ENCODE measurements at places on chromosomes 1 and 21.

DNA sequence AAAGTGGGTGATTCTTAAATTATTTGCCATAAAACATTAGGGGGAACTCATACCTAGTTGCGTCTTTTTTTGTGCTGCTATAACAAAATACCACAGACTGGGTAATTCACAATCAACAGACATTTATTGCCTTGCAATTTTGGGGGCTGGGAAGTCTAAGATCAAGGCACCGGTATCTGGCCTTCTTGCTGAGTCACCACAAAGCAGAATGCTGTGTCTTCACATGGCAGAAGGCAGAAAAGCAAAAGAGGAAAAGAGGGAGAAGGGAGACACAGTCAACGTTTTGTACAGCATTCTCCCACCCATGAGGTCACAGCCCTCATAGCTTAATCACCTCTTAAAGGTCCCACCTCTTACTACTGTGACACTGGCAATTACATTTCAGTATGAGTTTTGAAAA lies 291.0 kb downstream of the CHRM3 start:
- DNase-seq: no peak

GRCh38 chr1:111952125-111952657 lies 37.3 kb downstream of the KCND3 start:
- no peak for DNase-seq

DNA sequence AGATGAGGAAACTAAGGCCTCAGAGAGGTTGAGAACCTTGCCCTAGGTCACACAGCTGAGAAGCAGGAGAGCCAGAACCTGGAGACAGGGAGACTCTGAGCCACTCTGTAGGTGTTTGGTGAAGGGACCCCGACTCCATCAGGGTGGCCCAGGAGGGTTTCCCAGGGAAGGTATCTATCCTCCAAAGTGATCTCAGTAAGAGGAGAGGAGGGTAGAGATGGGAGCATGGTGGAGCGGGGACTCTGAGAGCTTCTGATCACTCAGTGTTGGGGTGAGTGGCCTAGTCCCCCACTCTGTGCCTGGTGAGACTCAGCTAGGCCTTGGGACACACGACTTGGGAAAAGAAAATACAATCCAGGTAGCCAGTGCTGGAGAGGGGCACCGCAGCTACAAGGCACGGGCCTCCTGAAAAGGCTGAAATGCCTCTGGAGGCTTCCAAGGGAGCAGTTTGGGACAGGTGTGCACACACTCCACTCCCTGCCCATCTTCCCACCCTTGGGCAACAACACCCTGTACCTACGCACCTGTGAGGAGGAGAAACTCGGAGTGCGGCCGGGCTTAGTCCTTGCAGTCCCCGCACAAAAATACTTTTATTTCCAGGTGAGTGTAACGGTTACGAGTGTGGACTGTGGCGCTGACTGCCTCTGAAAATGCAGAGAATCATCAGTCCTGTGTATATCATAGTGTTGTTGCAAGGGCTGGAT lies 80.8 kb downstream of the CAMK2N1 start:
- DNase-seq: no peak

GRCh38 chr1:43143441-43143888 lies 28.6 kb downstream of the EBNA1BP2 start:
- DNase-seq: no peak

DNA sequence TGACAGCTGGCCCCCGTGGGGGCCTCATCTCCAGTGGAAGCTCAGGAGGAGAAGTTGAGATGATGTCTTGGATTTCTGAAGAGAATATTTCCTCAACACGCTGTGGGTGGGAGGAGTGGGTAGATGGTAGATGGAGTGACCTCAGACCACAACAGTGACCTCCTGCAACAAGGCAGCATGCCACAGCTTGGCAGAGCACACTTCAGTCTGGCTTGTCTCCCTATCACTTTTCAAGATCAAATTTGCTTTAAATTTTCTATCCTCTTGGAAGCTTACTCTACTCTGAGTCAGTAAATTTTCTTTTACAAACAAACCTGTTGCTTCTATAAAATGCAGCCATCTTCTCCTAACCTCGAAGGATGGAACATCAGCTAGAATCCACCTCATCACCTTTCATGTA lies 59.7 kb downstream of the NTPCR start:
- DNase-seq: no peak

- DNase-seq: no peak
These were observed 8.7 kb downstream of the NPHP4 start for GRCh38 chr1:5983361-5984103.

- no peak for DNase-seq
These were observed 631.9 kb upstream of the ADGRL4 start for GRCh38 chr1:79638382-79638781.

DNA sequence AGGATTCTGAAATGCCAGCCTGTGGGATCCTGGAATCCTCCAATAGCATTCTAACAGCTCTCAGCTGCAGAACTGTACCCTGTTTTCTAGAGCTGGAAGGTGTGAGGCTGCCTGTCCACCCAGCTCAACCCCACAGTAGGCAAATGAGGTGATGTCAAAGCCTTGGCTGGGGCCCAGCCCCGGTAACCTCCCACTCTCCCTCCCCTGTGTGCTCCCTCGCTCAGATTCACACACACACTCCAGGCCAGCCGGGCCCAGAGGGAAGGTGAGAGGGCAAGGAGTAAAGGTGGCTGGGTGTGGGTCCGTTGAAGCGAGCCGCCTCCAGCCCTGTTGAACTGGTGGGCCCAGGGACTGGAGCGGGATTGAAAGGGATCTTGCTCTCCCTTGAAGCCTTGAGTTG lies at the start of gene BSND:
BSND (plus strand) TSS at position 257 of the 400 bp plus-strand sequence. CDS start 254 bp downstream, outside the sequence.
- DNase-seq: no peak

DNA sequence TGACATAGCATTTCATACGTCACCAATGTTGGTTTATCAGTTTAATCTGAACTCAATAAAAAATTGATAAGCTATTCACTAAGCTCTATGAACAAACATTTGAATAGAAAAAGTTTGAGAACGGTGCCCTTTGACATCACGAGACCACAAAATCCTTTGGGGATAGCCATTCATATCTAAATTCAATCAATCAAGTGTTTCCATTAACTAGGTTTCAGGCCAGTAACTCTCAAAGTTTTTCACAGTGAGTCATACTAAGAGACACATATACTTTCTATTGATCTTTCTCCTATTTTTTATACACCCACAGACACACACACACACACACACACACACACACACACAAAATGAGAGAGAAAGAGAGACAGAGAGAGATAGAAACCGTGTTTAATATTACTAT lies 235.4 kb upstream of the SNX7 start:
- no peak for DNase-seq

GRCh38 chr1:19733615-19734014 lies 66.1 kb downstream of the TMCO4 start:
- no peak for DNase-seq

GRCh38 chr1:28755701-28756100 lies 19.0 kb downstream of the YTHDF2 start:
- no peak for DNase-seq

GRCh38 chr1:4710592-4711415 lies 56.4 kb downstream of the AJAP1 start:
- DNase-seq: no peak

- no peak for DNase-seq
These were observed 138.5 kb downstream of the LRIG2 start for GRCh38 chr1:113211467-113211866.

- no peak for DNase-seq
These were observed 91.2 kb downstream of the TRABD2B start for GRCh38 chr1:47906009-47906432.

DNA sequence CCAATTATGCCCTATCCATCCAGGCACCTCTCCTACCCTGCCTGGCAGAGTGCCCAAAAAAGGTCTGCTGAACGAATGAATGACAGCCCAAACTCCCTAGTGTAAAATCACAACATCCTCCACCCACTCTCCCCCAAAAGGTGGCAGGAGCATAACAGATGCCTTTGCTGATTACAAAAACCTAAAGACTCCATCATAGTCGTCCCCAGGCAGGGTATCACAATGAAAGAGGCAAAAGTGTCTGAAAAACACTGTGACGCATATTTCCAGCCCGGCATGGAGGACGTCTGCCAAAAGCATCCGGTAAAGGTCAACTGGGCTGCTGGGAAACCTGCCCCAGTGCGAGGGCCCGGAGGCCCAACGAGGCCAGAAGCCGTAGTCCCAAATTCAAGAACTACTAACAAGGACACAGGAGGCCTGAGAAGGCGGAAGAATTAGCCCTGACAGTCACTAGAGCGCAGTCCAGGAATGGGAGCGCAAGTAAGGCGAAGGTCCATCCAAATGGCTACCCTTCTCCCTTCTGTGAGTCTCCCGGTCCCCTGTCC lies 576 bp downstream of the SMIM12 start:
- no peak for DNase-seq

- no peak for DNase-seq
These were observed 37.4 kb downstream of the FCER1A start for GRCh38 chr1:159339536-159339935.

GRCh38 chr21:26159869-26160268 lies 10.7 kb downstream of the APP start:
- DNase-seq: no peak

- DNase-seq: no peak
These were observed 1.8 kb downstream of the TXNIP start for GRCh38 chr1:145994391-145995120.

DNA sequence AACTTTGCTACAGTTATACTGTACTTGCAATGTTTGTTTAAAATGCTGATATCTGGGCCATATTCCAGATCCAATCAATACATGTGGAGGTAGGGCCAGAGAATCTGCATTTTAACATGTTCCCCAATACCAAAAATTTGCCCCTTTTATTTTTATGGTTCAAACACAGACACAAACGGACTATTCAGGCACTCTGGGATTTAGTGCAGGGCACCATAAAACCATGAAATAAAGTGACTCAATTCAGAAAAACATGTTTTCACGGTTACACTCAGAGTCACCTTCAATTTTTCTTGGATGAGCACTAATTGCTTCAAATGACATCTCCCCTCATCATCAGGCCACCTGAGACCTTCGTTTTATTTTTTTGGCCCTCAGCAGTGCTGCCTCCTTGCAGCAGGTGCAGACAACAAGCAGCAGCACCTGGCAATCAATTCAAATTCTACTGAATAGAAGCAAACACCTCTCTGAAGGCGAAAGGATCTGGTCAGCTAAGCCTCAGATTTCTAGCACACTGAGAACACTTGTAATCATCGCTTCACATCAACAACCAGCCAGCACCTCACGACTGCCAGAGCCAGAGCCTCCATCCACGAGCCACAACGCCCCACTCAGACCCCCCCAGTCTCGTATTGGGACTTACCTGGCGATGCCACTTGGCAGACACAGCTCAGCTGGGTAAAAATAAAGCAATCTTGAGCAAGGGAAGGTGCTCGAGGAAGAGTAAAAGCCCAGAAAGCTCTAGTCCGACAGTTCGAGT lies 1.1 kb downstream of the ERO1B start:
- DNase-seq: no peak

DNA sequence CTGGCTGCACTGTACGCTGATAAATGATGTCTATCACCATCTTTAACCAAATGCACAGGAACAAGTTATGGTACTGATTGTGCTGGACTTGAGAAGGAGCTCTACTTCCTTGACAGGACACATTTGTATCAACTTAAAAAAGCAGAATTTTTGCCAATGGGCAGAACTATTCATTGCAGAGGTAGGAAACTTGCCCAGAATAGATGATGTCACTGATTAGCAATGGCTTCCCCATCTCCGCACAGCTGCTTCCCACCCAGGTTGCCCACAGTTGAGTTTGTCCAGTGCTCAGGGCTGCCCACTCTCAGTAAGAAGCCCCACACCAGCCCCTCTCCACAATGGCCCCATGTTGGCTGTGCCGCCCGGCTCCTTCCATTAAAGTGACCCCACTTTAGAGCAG lies 33.4 kb downstream of the CAPN2 start:
- no peak for DNase-seq

- DNase-seq: no peak
These were observed 5.4 kb downstream of the PPP2R5A start for GRCh38 chr1:212290608-212291007.

DNA sequence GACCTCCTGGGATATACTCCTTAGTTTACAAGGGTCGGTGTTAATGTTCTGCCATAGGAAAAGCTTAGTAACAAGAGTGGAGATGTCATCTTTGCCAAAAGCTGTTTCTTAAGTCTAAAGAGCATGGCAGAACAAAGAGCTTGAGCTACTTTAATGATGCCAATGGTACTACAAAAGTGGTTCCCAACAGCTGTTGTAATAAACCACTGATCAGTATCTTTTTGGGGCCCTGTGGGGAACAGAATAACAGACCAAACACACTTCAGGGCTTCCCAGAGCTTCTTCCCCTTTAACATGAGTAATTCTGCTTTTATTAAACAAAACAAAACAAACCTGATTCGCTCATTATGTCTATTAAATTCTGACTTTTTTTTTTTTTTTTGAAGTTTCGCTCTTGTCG lies 116.3 kb downstream of the NCAM2 start:
- DNase-seq: no peak

- peak; percentile 36 for DNase-seq
These were observed 9.9 kb upstream of the CD58 start for GRCh38 chr1:116580446-116581322.

DNA sequence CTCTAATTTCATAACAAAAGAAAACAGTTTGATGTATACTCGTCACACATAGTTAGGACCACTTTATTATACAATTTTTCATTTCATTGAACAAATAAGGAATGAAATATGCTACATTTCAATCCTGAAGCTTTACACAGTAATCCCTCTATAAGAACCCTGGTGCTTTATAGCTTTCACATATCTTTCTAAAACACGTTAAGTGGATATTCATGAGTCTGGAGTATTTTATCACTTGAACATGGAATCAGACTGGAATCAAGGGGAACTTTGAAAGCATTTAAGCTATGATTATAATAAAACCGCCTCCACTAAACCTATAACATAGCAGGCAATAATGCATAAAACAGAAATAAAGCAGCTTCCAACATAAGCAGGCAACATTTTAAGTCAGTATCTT lies 476.6 kb downstream of the COL11A1 start:
- no peak for DNase-seq

- DNase-seq: no peak
These were observed 82.6 kb upstream of the EDEM3 start for GRCh38 chr1:184836934-184837895.

- DNase-seq: no peak
These were observed 30.2 kb upstream of the RGS7 start for GRCh38 chr1:241387216-241387615.

DNA sequence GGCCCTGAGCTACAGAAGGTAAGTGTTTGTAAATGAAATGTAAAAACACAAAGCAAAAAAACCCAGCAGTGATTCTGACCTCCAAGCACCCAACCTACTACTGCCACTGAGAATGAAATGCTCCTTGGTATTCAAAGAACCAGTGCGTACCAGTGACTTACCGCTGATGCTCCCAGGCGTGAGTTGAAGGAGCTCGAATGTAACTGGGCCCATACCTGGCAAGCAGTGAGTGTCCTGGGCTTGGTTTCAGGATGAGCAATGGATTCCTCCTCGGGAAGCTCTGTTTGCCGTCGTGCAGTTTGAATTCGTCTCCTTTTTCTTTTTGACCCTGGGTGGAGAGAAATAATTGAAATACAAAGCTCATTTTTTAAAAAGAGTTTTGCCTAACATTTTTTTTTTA lies 121.9 kb downstream of the ATG4C start:
- DNase-seq: no peak

- no peak for DNase-seq
These were observed 626.1 kb downstream of the PTPRC start for GRCh38 chr1:199264911-199265310.

GRCh38 chr1:202631076-202631923 lies 79.0 kb downstream of the SYT2 start:
- DNase-seq: no peak

Measured in astrocyte of the cerebellum (primary cell).